CD4-positive, alpha-beta T cell treated with Interferon alpha-2 for 1 hour (primary cell): ENCODE measurements at places on chromosomes 7 and 10.

- peak; percentile 48 for DNase-seq
Measured at GRCh38 chr10:73744664-73744975, 448 bp downstream of the SEC24C start.

DNA sequence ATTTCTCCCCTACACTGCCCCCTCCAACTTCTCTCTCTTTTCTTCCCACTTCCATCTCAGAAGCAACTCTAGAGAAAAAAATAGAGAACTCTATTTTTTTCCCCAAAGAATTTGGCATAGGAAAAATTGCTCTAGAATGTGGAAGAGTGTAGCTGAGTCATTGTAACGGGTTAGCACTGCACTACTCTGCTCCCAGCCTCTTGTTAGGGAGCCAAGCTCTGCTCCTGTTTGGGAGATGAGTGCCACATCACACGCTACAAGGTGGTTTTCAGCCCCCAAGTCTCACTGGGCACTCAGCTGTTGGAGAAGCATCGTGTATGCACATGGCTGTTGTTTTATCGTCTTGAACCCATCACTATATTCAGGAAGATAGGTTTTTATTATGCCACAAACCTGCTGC is 136.4 kb downstream of the BMPER start:
- no peak for DNase-seq

DNA sequence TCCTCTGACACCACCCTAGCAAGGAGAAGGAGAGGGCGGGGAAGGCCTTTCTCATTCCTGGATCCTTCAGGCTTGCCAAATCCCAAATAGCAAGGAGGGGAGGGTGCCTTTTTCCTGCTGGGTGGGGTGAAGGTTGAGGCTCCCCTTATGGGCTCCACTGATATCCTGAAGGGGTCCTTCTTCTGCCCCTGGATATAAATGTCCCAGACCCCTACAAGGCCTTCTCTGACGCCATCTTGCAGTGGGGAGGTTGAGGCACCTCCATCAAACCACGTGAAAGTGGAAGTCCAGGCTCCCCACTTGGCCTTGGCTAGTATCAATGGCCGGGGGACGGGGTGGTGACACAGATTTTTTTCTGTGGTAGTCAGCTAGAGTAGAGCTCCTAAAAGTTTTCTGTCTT is 371.3 kb downstream of the GLRX3 start:
- DNase-seq: no peak

GRCh38 chr10:132172091-132173066 is 14.4 kb upstream of the DPYSL4 start:
- DNase-seq: no peak

DNA sequence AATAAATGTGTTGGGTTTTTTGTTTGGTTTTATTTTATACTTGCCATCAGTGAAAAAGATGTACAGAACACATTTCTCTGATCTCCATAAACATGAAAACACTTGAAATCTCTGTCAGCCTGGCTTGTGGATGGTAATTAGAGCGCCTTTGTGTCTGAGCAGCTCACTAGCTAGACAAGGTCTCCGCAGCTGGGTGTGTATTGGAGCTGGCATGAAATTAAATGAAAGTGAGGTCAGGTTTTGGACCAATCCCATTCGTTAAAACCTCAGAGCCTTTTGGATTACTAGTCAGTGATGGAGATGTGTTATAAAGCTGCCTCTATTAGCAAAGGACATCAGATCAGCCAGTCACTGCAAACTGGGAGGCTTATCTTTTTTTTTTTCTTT is 2.7 kb downstream of the FRAT1 start:
- DNase-seq: no peak
